DND-41 (cell line): ENCODE measurements at places on chromosomes 11 and 22.
A peak's percentile ranks its signal among the peaks of the same experiment; 100 is the strongest.

- H3K4me3 ChIP-seq = no peak overlapping the region
- DNase-seq = no peak
- no peaks in the 10 kb centered on the region for H3K27me3 ChIP-seq
- H3K36me3 ChIP-seq = no peaks in the 10 kb centered on the region
These were observed 6.3 kb downstream of the ARHGEF17 start for GRCh38 chr11:73314117-73314961.

DNA sequence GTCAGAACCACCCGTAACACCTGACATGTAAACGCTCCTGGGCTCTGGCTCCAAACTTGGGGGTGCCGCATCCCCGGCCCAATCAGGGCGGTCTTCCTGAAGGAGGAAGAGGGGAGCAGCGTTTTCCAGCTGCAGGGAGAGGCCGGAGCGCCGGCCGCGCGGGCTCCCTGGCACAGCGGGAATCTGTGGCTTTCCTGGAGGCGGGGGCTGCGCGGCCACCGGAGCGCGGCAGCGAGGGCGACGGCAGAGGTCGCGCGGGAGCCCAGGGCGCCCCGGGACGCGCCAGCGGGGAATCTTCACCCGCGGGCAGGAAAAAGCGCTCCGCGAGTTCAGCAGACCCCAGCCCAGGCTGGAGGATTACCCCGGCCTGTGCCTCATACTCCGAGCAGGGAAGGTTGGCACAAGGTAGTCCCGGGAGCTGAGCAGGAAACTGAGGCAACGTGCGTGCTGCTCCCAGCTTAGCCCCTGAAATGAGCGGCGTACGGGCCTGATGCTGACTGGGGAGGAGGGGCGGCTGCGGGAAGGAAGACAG, 600 bp upstream of the ESAM start:
- H3K36me3 ChIP-seq = peaks cover 6% of the 10 kb centered on the region; the same call in 1 of the 2 replicates
- no peak for DNase-seq
- no peaks in the 10 kb centered on the region for H3K4me1 ChIP-seq
- H3K27ac ChIP-seq = no peak overlapping the region

GRCh38 chr11:78226684-78227680, 38.3 kb downstream of the USP35 start:
- H3K4me3 ChIP-seq = no peak overlapping the region
- peaks cover 86% of the 10 kb centered on the region for H3K36me3 ChIP-seq
- DNase-seq = no peak
- peak overlapping the region; percentile 47 for H3K27ac ChIP-seq

- H3K36me3 ChIP-seq = no peaks in the 10 kb centered on the region
- no peak overlapping the region for H3K4me3 ChIP-seq
- no peak for DNase-seq
- H3K27me3 ChIP-seq = no peaks in the 10 kb centered on the region
These were observed 24.4 kb upstream of the CBX7 start for GRCh38 chr22:39176714-39177455.

DNA sequence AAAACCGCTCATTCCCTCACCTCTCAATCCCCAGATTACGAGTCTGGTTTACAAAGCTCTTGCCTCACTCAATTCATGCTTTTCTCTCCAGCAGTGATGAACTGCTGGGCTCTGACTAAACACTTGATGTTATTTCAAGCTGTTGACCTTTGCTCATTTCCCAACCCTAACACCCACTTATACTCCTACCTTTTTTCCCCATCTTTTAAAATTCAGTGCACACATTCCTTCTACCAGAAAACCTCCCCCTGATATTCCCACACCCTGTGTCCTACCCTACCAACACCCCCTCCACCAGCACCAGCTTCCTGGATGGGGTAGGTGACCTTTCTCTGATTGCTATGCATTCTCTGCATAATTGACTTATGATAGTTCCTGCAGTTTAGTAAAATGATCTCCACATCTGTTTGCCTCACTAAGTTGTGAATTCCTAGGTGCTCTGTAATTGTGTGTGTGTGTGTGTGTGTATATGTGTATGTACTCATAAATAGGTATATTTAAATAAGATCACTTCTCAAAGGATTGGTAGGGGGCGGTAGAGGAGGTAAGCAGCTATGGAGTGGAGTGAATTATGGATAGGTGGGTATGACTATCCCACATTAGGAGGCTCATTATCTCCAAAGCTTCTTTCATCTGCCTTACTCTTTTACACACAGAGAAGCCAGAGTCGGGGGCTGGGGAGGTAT, 842 bp downstream of the HEPACAM start:
- H3K4me3 ChIP-seq = no peak overlapping the region
- peaks cover 20% of the 10 kb centered on the region for H3K27me3 ChIP-seq
- no peaks in the 10 kb centered on the region for H3K36me3 ChIP-seq
- H3K4me1 ChIP-seq = no peaks in the 10 kb centered on the region
- no peak for DNase-seq

DNA sequence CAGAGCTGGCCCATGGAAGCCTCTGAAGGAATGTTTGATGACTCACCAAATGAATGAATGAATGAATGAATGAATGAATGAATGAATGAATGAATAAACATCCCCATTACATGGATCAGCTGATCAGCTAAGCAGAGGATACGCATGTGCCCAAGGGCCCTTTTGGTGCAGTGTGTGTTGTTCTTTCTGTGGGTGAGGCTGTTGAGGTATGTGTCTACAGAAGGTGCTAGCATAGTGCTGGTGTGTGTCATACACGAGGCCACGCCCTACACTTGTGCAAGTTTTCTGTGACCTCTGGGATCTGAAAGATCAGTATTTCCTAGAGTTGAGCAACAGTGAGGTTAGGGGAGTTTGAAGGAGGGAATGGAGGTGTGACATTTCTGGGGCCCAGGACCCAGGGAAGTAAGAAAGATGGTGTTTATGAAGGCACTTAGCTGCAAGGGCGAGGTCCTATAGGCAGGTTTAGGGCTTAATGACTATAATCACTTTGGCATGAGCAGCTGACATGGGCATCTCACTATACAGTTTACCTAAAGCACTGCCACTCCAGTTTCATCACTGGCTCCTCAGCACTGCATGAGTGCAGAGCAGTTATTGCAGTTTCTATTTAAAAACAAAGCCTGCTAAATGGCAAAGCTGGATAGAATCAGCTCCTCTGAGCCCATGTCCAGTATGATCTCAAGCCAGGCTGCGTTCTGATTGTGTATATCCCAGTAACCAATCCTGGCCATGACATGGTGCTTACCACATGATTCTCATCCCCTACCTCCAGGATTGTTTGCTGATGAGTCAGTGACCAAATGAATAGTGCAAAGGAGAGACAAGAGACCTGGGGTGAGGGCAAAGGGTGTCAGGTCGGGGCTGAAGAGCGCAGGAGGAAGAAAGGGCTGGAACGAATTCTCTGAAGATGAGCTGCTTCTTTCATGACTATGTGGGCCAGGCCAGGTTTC, 36.4 kb upstream of the E2F8 start:
- H3K36me3 ChIP-seq = no peaks in the 10 kb centered on the region
- H3K4me1 ChIP-seq = no peaks in the 10 kb centered on the region
- H3K4me3 ChIP-seq = no peak overlapping the region
- no peak overlapping the region for H3K27ac ChIP-seq

DNA sequence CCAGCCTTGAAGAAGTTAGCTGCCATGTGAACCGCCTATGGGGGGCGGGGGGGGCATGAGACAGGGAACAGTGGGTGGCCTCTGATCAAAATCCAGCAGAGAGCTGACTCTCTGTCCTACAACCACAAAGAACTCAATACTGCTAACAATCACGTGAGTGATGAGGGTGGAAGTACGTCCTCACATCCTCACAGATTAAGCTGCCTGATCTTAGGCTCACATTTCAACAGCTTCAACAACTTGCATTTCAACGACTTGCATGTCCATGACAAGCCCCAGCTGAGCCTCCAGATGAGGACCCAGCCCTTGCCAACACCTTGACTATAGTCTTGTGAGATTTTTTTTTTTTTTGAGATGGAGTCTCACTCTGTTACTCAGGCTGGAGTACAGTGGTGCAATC, 51.6 kb downstream of the CLMP start:
- no peaks in the 10 kb centered on the region for H3K4me1 ChIP-seq
- H3K27me3 ChIP-seq = no peaks in the 10 kb centered on the region
- no peak overlapping the region for H3K27ac ChIP-seq
- no peak overlapping the region for H3K4me3 ChIP-seq

DNA sequence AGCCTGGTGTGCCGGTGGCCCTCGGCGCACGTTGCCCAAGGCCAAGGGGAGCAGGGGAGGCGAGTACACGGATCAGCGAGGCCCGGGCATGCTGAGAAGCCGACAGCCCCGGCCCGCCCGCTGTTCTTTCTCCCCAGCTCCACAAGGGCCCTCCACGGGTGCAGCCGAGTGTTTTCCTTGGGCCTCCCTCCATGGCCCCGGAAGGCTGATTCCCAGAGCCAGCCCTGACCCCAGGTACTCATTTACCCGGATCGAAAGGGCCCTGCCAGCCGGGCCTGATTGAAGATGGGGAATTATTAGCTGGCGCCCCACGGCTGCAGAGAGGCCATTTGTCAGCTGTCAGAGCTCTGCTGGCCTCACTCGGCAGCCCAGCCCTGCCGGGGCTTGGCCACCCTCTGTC, 53.1 kb downstream of the WNT7B start:
- no peaks in the 10 kb centered on the region for H3K36me3 ChIP-seq
- DNase-seq = no peak
- peaks cover 5% of the 10 kb centered on the region for H3K27me3 ChIP-seq

DNA sequence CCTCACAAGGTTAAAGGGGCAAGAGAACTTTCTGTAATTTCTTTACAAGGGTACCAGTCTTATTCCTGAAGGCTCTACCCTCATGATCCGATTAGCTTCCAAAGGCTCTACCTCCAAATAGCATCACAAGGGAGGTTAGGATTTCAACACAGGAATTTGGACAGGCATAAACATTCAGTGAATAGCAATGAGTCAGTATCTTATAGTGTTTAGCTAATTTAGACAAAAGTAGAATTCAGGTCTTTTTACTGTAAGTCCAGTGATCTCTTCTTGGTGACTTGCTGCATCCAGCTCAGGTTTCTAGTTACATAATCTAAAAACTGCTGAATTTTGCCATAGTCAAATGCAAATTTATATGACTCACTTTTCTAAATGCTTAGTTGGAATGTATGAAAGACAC, 1995.6 kb upstream of the RAG2 start:
- DNase-seq = no peak
- no peaks in the 10 kb centered on the region for H3K36me3 ChIP-seq
- no peaks in the 10 kb centered on the region for H3K4me1 ChIP-seq
- no peak overlapping the region for H3K27ac ChIP-seq
- H3K4me3 ChIP-seq = no peak overlapping the region

GRCh38 chr22:35746946-35747703, 29.5 kb downstream of the APOL5 start:
- no peak for DNase-seq
- no peak overlapping the region for H3K4me3 ChIP-seq
- no peaks in the 10 kb centered on the region for H3K4me1 ChIP-seq
- no peaks in the 10 kb centered on the region for H3K36me3 ChIP-seq
- H3K27ac ChIP-seq = no peak overlapping the region

GRCh38 chr22:44658311-44658953, 43.6 kb upstream of the PRR5 start:
- no peak overlapping the region for H3K4me3 ChIP-seq
- H3K27me3 ChIP-seq = no peaks in the 10 kb centered on the region
- no peaks in the 10 kb centered on the region for H3K36me3 ChIP-seq
- H3K4me1 ChIP-seq = no peaks in the 10 kb centered on the region
- no peak overlapping the region for H3K27ac ChIP-seq
- DNase-seq = no peak

DNA sequence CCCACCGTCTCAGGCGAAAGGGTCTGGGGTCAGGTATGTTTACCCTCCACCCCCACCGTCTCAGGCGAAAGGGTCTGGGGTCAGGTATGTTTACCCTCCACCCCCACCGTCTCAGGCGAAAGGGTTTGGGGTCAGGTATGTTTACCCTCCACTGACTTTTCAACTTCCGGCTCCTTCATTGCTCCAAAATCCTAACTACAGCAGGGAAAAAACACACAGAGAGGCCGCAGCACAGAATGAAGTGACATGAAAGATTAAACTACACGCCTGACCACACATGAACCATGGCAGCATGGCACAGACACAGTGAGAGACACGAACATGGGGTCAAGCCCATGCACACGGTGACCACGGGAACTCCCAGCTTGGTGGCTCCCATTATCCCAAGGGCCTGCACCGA, 634.9 kb upstream of the B3GAT1 start:
- H3K4me3 ChIP-seq = no peak overlapping the region
- peaks cover 19% of the 10 kb centered on the region for H3K27me3 ChIP-seq
- no peak overlapping the region for H3K27ac ChIP-seq
- no peaks in the 10 kb centered on the region for H3K36me3 ChIP-seq
- H3K4me1 ChIP-seq = no peaks in the 10 kb centered on the region

- no peaks in the 10 kb centered on the region for H3K36me3 ChIP-seq
- no peak overlapping the region for H3K4me3 ChIP-seq
- H3K27ac ChIP-seq = no peak overlapping the region
- DNase-seq = peak; percentile 83
These were observed 4.4 kb upstream of the PRR5 start for GRCh38 chr22:44697423-44698141.

GRCh38 chr11:16841481-16841880, 103.0 kb downstream of the C11orf58 start:
- no peak for DNase-seq
- H3K27me3 ChIP-seq = peaks cover 7% of the 10 kb centered on the region
- H3K4me3 ChIP-seq = no peak overlapping the region
- no peak overlapping the region for H3K27ac ChIP-seq
- H3K4me1 ChIP-seq = no peaks in the 10 kb centered on the region

- no peaks in the 10 kb centered on the region for H3K4me1 ChIP-seq
- no peak for DNase-seq
- no peak overlapping the region for H3K4me3 ChIP-seq
- H3K27me3 ChIP-seq = no peaks in the 10 kb centered on the region
- peaks cover 49% of the 10 kb centered on the region for H3K36me3 ChIP-seq
These were observed 156.4 kb upstream of the PITPNB start for GRCh38 chr22:28075358-28075981.

DNA sequence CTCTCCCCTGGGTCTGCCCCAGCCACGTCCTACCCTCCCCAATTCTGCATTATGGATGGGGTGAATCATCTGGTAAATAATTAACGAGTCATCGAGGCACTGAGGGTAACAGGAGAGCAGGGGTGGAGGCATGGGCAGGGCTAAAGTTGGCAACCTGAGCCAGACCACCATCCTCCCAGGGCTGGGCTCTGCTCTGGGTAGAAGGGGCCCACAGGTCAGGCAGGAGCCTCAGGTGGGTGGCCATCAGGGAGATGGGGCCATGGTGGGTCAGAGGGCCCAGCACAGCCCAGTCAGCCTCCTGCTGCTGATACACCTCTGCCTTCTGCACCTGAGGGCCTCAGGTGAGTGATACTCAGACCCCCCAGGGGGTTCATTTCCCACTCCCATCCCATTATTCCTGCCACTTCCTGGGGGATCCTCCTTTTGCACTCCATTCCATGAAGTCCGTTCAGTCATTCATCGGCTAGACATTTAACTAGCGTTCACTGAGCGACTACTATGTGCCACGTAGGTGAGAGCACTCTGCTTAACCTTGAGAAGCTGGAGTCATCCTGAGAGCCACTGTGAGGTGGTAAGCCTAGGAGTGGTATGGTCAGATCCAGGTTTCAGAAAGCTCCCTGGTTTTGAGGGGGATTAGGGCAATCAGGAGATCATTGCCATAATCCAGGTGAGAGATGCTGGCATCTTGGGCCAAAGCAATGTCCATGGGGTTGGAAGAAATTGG, at the start of gene VSIG10L2:
VSIG10L2 (plus strand) TSS at position 248 of the 724 bp plus-strand sequence; CDS start at position 260, 12 bp downstream.
- no peak within 1 kb of the TSS for H3K4me3 ChIP-seq
- no peaks in the 10 kb centered on the region; the same call in 1 of the 2 replicates for H3K4me1 ChIP-seq
- no peak within 1 kb of the TSS for H3K27ac ChIP-seq
- no peaks in the 10 kb centered on the region for H3K27me3 ChIP-seq
- H3K36me3 ChIP-seq = no peaks in the 10 kb centered on the region

- no peaks in the 10 kb centered on the region for H3K36me3 ChIP-seq
- H3K27ac ChIP-seq = no peak overlapping the region
- no peak for DNase-seq
- H3K4me3 ChIP-seq = no peak overlapping the region
- no peaks in the 10 kb centered on the region for H3K4me1 ChIP-seq
These were observed 78.3 kb upstream of the SCUBE2 start for GRCh38 chr11:9169595-9170295.
